Myocyte (in vitro differentiated cells): ENCODE measurements at places on chromosomes 1 and 21.
A peak's percentile ranks its signal among the peaks of the same experiment; 100 is the strongest.

- DNase-seq, result peak; percentile 18
Measured at GRCh38 chr1:244314921-244315559, 136.7 kb downstream of the ADSS2 start.

GRCh38 chr1:162011337-162012012 lies 12.2 kb downstream of the OLFML2B start:
- DNase-seq, result peak; percentile 100

- DNase-seq, result peak; percentile 23
Measured at GRCh38 chr1:163056831-163057230, 12.3 kb upstream of the RGS4 start.

DNA sequence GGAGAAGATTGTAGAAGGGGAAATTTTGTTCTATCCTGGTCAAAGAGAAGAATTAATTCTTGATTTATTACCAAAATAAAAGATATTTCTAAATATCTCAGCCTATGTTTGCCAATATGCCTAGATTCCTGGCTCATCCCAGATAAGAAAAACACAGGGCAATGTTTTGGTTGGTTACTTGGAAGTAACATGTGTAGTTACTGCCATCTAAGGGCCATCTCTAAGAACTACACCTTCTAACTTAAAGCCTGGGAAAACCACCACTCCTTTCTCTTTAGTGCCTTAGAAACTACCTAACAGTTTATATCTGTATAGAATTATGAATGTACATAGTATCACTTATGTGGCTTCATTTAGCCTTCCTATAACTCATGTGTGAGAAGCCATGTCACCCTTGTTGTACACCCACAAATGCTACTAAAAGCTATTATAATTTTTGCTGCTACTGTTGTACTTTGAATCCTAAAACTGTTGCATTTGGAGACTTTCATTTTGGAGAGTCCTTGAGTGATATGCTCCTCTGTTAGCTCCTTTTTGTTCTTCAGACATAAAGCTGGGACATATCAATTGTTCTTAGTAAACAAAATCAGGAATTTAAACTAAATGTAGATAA lies 4.5 kb downstream of the AIM2 start:
- DNase-seq, result peak; percentile 66
